ENCODE measurements at places on chromosomes 5 and 9.
A peak's percentile ranks its signal among the peaks of the same experiment; 100 is the strongest.

- DNase-seq, result no peak
Observed at GRCh38 chr9:88998503-88998902, 7.2 kb downstream of the S1PR3 start.

GRCh38 chr5:149264439-149265067 lies 7.1 kb upstream of the AFAP1L1 start:
- peak; percentile 38 for DNase-seq

- no peak for DNase-seq
Observed at GRCh38 chr5:52909192-52909591, 80.0 kb upstream of the ITGA2 start.

DNA sequence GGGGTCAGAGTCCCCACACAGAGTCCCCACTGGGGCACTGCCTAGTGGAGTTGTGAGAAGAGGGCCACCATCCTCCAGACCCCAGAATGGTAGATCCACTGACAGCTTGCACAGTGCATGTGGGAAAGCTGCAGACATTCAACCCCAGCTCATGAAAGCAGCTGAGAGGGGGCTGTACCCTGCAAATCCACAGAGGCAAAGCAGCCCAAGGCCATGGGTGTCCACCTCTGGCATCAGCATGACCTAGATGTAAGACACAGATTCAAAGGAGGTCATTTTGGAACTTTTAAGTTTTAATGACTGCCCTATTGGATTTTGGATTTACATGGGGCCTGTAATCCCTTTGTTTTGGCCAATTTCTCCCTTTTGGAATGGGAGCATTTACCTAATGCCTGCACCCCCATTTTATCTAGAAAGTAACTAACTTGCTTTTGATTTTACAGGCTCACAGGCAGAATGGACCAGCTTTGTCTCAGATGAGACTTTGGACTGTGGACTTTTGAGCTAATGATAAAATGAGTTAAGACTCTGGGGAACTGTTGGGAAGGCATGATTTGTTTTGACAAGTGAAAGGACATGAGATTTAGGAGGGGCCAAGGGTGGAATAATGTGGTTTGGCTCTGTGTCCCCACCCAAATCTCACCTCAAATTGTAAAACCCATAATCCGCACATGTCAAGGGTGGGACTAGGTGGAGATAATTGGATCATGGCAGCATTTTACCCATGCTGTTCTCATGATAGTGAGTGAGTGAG lies 56.3 kb upstream of the ITGA1 start:
- DNase-seq, result no peak

DNA sequence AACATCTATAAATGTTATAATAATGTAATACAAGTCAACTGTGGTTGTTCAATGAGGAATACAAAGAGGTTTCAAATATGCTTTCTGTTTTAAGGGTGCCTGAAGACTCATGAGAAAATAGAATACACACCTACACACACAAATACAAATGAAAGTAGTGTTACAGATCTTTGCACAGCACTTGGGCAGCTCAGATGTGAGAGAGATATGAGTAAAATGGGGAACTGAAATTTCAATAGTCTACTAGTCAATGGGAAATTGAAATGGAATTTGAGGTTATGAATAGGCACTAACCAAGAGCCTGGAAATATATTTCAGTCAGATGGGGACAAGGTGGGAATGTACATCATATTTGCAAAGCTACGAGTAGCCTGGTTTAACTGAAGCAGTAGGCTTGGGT lies 96.6 kb downstream of the ISL1 start:
- no peak for DNase-seq

Measured in urothelium cell line (cell line).